Activated CD8-positive, alpha-beta memory T cell treated with anti-CD3 and anti-CD28 coated beads for 48 hours (primary cell): ENCODE measurements at places on chromosomes 7 and 10.

DNA sequence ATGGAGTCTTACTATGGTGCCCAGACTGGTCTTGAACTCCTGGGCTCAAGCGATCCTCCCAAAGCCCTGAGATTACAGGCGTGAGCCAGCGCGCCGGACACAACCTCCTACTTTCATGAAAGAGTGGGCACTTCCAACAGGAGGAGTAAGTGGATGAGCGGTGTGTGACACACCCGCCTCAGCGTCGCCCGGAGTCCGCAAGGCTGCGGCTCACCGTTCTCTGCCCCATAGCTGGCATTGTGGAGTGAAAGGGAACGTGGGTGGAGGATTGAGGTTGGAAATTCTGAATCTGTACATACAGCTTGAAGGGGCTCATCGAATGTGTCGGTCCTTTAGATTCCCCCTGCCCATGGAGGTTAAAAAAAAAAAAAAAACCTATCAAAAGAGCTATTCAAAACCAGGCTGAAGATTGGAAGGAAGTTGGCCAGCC, 524 bp upstream of the PRXL2A start:
- peak; percentile 44 for DNase-seq

GRCh38 chr10:49527061-49527460, 11.9 kb downstream of the ERCC6 start:
- DNase-seq = no peak

DNA sequence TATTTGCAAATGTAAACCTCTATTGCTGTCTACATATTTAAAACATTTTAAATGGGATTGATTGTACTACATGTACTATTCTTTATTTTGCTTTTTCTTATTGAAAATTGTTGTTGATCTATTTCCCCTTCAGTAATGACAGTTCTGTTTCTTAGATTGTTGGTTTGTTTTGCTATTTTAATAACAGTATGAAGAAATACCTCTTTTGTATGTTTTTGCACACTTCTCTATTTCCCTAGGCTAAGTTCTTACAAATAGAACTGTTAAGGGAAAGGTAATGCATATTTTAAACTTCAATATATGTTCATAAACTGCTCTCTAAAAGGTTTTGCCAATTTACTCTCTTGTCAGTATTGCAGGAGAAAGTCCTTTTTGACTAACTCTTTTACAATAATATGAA, 195.0 kb upstream of the PRPS1L1 start:
- DNase-seq = no peak

- DNase-seq = no peak
These were observed 40.0 kb upstream of the GRB10 start for GRCh38 chr7:50822706-50823105.

GRCh38 chr10:129471447-129472175, 4.6 kb downstream of the MGMT start:
- no peak for DNase-seq

GRCh38 chr10:43314626-43315495, 48.0 kb upstream of the RASGEF1A start:
- no peak for DNase-seq

DNA sequence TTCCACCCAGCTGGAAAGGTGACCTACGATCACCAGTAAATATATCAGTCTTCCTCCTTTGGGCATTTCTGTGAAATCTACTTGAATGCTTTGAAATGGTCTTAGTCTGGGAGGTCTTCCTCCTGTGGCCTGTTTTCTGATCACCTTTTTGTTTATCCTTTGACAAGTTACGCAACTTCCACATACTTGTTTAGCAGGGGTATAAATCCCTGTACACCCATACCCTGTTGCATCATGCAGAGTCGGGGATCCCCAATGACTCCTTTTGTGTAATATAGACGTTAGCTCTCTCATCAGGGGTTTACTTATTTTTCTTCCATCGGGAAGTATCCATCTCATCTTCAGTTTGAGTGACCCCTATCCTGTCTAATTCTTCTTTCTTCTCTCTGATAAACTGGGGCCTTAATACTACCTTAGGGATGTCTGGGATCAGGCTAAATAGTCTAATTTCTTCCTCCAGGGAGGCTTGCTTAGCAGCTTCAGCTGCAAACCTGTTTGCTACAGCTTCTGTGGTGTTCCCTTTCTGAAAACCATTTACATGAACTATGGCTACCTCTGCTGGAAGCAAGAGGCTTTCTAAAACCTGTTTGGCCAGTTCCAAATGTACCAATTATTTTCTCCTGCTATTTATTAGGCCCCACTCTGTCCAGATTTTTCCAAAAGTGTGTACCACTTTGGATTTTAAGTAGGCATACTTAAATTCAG, 25.8 kb downstream of the MAPK8 start:
- DNase-seq = no peak

DNA sequence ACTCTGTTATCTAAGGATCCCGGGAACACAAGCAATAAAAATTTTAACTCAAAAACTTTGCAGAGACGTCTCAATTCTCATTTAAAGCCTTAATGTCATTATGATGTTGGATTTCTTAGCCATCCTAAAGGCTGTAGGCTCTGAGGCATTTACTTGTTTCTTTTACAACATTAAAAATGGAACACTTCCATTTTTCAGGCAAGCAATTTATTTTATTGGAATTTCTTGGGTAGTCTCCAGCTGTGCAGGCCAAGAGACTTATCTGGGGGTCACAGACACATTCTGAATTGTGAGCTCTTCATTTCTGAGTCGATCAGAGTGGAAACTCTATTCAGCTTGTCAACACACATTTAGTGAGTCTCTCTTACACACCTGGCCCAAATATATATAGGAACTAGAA, 48.0 kb upstream of the KIF5B start:
- DNase-seq = no peak

DNA sequence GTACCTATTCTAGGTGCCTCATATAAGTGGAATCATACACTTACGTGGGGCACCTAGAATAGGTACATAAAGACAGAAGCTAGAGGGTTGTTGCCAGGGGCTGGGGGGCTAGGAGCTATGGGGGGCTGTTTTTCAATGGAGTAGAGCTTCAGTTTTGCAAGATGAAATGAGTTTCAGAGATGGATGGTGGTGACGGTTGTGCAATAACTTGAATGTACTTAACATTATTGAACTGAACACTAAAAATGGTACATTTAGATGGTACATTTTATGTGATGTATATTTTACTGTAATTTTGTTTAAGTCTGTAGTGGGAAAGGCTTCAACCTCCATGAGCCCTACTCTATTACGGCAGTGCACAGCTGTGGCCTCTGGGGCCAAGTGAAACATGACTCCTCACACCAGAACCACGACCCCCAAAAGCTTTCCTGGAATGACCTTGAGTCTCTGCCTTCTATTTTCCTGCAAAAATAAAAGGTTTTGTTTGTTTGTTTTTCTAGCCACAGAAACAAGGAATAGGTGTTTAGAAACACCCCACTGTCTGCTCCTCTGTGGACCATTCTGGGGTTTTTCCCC, 147.3 kb upstream of the PLXNA4 start:
- DNase-seq = no peak

DNA sequence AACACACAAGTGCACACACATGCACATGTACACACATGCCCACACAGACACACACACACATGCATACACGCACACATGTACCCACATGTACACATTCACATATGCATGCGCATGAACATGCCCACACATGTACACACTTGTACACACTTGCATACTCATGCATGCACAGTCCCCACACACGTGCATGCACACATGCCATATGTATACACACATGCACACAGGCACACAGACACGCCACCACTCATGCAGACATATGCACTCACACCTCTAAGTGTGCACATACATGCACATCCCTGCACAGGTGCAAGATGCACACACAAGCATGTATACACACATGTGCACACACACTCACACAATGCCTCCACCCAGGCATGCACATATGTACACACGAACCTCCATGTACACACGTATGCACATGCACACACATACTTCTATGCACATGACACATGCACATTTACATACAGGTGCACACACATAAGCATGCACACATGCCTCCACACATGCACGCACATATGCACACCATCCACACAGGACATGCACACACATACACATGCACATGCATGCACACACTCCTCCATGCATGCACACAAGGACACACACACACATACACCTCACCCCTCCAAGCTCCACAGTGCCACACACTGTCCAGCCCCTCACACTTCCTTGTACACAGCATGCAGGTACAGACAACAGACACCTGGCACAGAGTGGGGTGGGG, 45.8 kb downstream of the YKT6 start:
- DNase-seq = no peak
